ENCODE measurements at places on chromosomes 13 and 19.

GRCh38 chr13:51805313-51805712, 1.4 kb upstream of the DHRS12 start:
- no peak for DNase-seq

GRCh38 chr13:73827434-73827833, 306.8 kb downstream of the KLF12 start:
- DNase-seq = no peak

DNA sequence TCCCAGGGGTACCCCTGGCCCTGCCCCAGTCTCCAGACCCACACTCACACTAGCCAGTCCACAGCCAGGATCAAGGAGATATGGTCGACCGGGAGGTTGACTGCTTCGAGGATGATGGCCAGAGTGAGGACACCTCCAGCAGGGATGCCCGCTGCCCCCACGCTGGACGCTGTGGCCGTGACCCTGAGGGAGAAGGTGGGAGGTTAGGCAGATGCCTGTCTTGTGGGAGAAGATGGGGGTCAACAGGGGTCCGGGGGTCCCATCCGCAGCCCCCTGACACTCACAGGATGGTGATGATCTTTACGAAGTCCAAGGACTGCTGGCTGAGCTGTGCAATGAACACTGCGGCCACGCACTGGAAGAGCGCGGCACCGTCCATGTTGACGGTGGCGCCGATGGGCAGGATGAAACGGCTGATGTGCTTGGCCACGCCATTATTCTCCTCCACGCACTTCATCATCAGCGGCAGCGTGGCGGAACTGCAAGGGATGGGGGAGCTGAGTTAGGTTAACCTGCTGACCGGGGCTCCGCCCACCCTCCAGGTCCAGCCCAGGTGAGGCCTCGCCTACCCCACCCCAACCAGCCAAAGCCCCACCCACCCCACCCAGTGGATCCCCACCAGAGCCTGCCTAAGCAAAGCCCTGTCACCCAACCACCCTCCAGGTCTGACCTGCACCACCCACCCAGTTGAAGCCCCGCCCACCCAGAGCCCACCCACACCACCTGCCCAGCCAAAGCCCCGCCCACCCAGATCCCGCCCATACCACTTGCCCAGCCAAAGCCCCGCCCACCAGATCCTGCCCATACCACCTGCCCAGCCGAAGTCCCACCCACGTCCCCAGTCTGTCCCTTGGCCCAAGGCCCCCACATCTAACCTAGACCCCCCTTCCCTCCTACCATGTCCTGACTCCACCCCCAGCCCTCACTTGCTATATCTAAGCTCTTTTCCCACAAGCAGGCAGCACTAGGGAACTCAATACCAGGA, 11.2 kb downstream of the SLC1A5 start:
- DNase-seq = peak; percentile 36

- DNase-seq = no peak
Measured at GRCh38 chr19:39518975-39519374, 4.0 kb downstream of the SELENOV start.

DNA sequence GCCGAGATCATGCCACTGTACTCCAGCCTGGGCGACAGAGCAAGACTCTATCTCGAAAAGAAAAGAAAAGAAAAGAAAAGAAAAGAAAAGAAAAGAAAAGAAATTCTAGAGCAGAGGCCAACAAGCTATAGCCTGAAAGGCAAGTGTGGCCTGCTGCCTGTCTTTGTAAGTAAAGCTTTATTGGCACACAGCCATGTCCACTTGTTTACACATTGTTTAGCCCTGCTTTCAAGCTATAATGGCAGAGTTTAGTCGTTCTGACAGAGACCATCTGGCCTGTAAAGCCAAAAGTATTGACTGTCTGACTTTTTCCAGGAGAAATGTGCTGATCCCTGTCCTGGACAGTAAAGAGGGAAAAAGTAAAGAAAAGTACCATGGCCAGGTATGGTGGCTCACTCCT, 18.3 kb downstream of the NWD1 start:
- DNase-seq = no peak

DNA sequence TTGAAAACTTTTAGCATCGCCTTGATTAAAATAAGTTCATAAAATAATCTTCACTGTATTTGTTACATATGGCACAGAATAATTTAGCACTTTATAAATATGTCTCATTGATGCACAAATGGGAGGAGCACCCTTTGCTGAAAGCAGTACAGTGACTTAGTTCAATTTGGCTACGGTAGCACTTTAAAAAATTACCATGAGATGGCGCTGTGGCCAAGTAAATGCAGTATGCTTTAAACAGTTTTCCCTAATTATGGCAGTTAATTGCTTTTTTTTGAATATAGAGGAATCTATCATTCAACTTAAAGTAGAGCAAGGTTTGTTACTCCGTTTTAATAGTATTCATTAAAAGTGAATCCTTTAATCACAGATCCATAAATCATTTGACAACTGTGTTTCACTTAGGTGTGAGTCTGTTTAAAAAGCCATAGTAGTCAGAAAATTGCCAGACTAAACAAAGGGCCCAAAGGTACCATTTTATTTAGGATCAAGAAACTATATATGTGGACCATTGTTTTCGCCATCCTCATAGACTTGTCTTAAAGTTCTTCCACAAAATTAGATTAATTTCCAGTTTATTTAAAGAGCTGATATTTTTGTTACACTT, 34.7 kb upstream of the ESD start:
- peak; percentile 38 for DNase-seq
